ENCODE measurements at places on chromosomes 12 and 14.

GRCh38 chr14:37588956-37589714 lies 5.9 kb downstream of the FOXA1 start:
- no peak for DNase-seq

GRCh38 chr14:68506021-68506644 lies 286.7 kb downstream of the ZFP36L1 start:
- no peak for DNase-seq

DNA sequence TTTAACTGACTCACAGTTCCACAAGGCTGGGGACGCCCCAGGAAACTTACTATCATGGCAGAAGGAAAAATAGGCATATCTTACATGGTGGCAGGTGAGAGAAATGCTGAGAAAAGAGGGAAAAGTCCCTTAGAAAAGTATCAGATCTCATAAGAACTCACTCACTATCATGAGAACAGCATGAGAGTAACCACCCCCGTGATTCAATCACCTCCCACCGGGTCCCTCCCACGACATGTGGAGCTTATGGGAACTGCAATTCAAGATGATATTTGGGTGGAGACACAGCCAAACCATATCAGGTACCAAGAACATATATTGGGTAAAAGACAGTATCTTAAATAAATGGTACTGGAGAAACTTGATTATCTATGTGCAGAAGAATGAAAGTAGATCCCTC lies 100.3 kb upstream of the FAR2 start:
- no peak for DNase-seq

DNA sequence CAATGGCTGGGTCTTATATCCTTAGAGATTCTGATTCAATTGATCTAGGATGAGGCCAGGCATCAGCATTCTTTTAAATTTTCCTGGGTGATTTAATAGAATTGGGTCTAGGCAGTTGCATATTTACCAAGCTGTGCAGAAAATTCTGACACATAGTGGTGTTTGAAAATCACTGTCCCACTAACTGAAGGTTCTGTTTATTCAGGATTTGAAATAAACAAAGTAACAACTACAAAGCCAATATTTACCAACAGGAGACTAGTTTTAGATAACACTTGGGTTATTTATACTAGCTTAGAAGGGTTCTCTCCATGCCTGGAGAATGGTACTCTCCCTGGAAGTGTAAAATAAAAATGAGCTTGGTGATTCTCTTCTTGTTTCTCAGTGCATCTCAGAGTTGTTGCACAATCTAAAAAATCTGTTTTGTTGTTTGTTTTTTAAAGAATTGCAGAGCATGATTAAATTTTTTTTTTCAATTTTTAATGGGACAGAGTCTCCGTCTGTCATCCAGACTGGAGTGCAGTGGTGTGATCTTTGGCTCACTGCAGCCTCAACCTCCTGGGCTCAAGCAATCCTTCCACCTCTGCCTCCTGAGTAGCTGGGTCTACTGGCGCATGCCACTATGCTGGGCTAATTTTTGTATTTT lies 16.9 kb downstream of the BEST3 start:
- DNase-seq = no peak

DNA sequence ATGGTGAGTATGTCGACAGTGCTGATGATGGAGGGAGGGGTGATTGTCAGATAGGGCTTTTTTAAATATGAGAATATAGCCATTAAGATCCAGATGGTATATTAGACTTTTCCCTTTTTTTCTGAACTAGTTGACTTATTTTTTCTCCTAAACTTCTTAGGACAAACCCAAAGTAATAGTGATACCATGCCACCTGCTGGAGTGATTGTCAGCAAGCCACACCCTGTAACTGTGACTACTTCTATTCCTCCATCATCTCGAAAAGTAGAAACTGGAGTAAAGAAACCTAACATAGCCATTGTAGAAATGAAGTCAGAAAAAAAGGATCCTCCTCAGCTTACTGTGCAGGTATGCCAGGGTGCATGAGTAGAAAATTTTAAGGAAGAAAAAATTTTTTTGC lies 40.1 kb downstream of the KIAA0586 start:
- no peak for DNase-seq

- DNase-seq = no peak
These were observed 42.8 kb downstream of the RNFT2 start for GRCh38 chr12:116780942-116781341.

DNA sequence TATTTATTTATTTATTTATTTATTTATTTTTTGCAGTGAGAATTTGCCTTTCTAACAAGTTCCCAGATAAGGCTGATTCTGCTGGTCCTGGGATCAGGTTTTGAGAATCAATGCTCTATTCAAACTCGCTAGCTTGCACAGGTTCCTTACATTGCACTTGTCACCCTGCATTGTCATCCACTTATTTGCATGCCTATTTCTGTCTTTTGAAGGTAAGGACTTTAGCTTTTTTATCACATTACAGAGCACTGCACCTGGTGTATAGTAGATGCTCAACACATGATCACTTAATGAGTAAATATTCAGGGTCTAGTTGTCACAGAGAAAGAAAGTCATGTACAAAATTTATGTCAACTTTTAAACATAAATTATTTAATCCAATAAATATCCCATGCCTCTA lies 219.7 kb upstream of the BTG1 start:
- DNase-seq = no peak

GRCh38 chr12:52055731-52056711 lies 4.8 kb downstream of the NR4A1 start:
- DNase-seq = no peak
